Endothelial cell of umbilical vein (primary cell): ENCODE measurements at places on chromosomes 1 and 21. TPM values are rescaled to one million over a fixed set of nuclear protein-coding genes. Genes with fewer than 3 reads are reported as not detected.

CRYAA gene
- not detected in 2 replicates for total RNA-seq

PLA2G2F gene
- not detected in 2 replicates for total RNA-seq

GCSAML gene
- total RNA-seq = not detected in 2 replicates

ARHGAP29 gene
- 199 and 215 TPM in 2 replicates for total RNA-seq

CLIC6 gene
- not detected in 2 replicates for total RNA-seq

ARHGEF16 gene
- total RNA-seq = 0.51 and 1.3 TPM in 2 replicates

DENND4B gene
- 54.3 and 57.8 TPM in 2 replicates for total RNA-seq

NES gene
- total RNA-seq = 269 and 274 TPM in 2 replicates

GNB1 gene
- total RNA-seq = 519 and 529 TPM in 2 replicates

SLC44A3 gene
- total RNA-seq = 0.42 and 0.58 TPM in 2 replicates

TTC39A gene
- 1.2 and 1.7 TPM in 2 replicates for total RNA-seq

PRELP gene
- not detected in 2 replicates for total RNA-seq

TRIM67 gene
- total RNA-seq = not detected in 2 replicates

OLIG1 gene
- not detected in 2 replicates for total RNA-seq

F13B gene
- not detected in 2 replicates for total RNA-seq

LCE3D gene
- not detected in 2 replicates for total RNA-seq

MAP3K21 gene
- total RNA-seq = 0.74 and 0.95 TPM in 2 replicates

LCE1E gene
- total RNA-seq = not detected in 2 replicates

CDC42 gene
- 379 and 381 TPM in 2 replicates for total RNA-seq

CLCA2 gene
- total RNA-seq = 0.11 TPM in 1 of 2 replicates, not detected in the other

SPRR5 gene
- total RNA-seq = not detected in 2 replicates

CD1D gene
- not detected in 2 replicates for total RNA-seq

ILDR2 gene
- total RNA-seq = not detected in 2 replicates

ZNF593 gene
- total RNA-seq = 30.5 and 41.0 TPM in 2 replicates

KIF17 gene
- 0.72 and 1.5 TPM in 2 replicates for total RNA-seq
